Fibroblast of skin of left biceps (primary cell): ENCODE measurements at places on chromosomes 1 and 21.

- peak; percentile 66 for DNase-seq
Observed at GRCh38 chr21:25607151-25608043, at the start of gene MRPL39. Gene MRPL39, minus strand, starts transcription at chr21:25607481. Its CDS starts 6 bp downstream, at chr21:25607475.

DNA sequence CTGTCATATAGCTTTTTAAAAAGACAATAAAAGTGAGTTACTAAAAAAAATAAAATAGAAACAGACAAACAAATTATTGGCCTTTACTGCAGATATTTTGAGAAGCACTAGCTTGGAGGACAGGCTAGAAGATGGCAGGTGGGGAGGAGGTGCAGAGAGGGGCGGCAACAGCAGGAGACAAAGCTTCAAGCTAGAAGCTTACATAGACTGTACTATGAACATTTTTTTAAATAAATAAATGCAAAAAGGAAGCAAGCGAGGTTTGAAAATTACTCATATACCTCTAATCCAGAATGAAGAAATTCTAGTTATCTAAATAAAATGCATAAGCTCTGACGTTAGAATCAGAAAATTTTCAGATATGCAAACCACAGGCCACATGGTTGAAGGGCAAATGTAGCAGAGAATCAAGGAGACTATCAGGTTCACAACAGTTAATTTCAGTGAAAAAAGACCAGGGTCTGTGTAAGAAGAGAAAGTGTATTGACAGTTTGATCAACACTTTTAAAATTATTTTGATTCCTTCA, 54.9 kb downstream of the NRIP1 start:
- peak; percentile 78 for DNase-seq

DNA sequence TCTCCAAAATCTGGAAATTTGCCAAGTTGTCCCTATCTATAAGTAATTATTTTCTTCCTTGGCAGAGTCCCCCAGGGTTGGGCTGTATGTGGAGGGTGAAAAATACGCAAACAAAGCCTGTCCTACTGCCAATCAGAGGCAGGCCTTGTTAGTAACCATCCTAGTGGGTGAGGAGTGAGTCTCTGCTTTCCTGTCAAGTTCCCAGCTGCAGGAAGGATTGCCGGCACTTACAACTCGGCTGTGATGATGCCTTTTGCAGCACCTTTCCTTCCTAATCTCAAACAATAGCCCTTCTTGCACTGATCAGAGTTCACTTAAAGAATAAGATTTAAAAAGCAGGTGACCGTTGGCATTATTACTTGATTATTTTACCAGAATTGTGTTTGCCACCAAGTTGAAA, 31.3 kb upstream of the FGGY start:
- no peak for DNase-seq

- no peak for DNase-seq
Observed at GRCh38 chr21:40931197-40931596, 84.2 kb upstream of the DSCAM start.

DNA sequence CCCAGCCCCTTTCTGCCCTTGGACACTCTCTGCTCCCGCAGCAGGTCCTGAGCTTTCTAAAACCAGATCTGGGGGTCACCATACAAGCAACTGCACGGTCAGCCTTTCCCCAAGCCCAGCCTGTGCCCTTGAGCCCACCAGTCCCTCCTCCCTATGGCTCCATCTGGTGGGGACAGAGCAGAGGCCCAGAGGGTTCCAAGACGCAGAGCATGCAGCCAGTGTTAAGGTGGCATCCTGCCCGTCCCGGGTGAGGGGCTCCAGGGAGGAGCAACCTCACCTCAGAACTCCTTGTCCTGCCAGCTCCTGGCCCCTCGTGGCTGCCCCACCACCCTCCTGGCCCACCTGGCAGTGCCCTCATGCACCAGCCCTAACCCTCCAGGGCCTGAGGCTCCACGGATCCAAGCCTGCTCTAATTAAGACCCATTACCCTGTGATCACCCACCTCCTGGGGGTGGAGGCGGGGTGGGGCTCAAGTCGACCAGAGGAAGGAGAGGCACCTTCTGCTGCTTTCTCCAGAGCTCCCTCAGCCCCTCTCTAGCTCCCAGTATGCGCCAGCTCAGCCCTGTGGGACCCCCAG, 8.5 kb downstream of the CHD5 start:
- DNase-seq = no peak
